ENCODE measurements at places on chromosomes 7 and 10.
A peak's percentile ranks its signal among the peaks of the same experiment; 100 is the strongest.

GRCh38 chr7:77239471-77239870 lies 39.9 kb upstream of the FGL2 start:
- no peak for DNase-seq

DNA sequence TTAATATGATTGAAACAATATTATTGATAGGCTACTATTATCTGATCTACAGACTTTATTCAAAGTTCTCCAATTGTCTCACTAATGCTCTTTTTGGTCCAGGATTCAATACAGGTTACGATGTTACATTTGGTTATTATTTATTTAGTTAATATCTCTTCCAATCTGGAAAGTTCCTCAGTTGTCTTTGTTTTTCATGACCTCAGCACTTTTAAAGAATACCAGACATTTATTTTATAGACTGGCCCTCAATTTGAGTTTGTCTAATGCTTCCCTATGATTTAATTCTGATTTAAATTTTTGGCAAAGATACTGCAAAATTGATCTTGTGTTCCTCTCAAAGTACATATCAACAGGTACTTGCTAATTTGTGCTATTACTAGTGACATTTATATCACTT lies 937.4 kb downstream of the KCNMA1 start:
- DNase-seq: no peak

GRCh38 chr7:103879928-103880600 lies 109.4 kb downstream of the RELN start:
- peak; percentile 16 for DNase-seq

- DNase-seq: no peak
Observed at GRCh38 chr7:39293056-39293823, 273.0 kb upstream of the YAE1 start.

- no peak for DNase-seq
Observed at GRCh38 chr7:156058248-156058647, 246.0 kb upstream of the SHH start.

DNA sequence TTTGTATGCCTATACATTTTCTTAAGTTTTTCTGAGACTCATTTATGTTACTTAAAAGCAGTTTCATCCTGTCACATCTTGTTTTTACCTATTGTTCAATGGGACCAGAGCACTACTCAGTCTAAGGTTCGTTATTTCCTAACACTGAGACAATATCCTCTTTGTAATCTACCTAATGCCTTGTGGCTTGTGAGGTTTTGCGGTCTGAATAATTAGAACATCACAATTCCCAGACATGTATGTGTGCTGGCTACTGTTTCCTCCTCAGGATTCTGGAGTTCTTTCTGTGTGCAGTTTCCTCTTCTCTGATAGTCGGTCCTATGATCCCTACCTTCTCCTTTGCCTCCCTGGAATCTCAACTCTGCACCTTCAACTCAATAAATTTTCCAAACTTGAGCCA lies 620.2 kb downstream of the ANKRD7 start:
- DNase-seq: no peak
